Central memory CD4-positive, alpha-beta T cell (primary cell): ENCODE measurements at places on chromosomes 2 and 18.

DNA sequence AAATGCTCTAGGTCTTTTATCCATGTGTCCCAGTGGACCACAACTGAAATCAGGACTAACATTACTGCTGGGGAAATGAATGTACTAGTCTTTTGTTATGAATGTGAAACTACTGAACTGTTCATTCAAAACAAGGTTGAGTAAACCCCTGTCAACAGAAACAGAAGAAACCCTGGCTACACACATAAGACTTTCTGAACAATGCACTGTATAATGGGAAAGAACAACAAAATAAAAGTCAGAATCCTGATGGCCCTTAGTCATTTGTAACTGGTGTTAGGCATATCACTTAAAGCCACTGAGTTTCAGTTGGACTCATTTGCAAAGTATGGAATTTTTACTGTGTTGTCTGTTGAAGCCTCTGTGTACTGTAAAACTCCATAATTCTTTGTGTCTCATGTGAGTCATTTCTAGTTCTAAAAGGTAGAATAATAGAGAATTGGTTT lies 77.0 kb upstream of the UBXN4 start:
- DNase-seq: no peak

DNA sequence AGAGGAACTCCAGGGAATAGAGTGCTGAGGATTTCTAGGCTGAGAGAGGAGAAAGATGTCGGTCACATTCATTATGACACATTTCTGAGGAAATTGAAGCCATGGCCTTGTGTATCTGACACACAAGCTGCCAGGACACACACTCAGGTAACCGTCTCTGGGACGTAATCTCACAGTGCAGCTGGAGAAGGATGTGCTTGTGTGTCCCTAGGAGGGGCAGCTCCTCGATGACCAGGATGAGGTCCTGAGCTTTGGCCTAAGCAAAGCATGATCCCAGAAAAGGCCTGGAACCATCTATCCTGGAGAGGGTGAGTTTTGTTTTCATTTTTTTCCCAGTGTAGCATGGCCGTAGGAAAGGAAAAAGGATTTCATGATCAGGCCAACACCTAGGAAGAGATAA lies 102.2 kb downstream of the CAPN13 start:
- DNase-seq: no peak

DNA sequence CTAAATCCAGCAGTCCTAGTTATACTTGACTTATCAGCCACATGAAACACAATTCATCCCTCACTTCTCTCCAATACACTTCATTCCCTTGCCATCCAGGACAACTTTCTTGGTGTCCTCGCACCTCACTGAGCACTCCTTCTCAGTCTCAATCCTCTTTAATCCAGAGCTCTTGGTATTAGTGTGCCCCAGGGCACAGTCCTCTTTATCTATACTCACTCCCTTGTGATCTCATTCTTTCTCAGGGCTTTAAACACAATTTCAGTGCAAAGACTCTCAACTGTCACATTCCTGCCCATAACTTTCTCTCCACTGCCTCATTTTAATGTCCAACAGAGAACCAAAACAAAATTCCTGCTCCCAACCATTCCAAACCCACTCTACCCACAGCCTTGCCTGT lies 60.8 kb upstream of the SPOPL start:
- DNase-seq: no peak

- DNase-seq: peak; percentile 14
Observed at GRCh38 chr18:59921384-59921891, 21.6 kb downstream of the PMAIP1 start.

- DNase-seq: no peak
Observed at GRCh38 chr18:42330296-42330695, 375.3 kb downstream of the PIK3C3 start.

DNA sequence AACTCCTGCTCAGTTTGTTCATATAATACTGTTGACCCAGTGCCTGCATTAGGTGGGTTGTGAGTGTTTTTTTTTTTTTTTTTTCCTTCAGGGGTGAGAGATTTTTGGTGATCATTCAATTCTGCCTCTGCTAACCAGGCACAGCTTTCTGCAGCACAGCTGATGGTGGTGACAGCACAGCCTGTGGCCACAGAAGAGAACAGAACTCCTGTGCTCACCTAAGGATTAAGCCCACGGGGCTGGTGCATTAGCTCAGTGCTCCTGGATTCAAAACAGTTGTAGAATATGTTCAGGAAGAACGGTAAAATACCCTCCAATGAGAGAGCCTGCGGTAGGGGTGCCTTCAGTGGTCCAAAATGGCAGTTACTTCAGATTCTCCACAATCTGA lies 42.0 kb downstream of the PKP4 start:
- no peak for DNase-seq

GRCh38 chr2:102224824-102225739 lies 38.3 kb downstream of the IL1RL2 start:
- DNase-seq: no peak

DNA sequence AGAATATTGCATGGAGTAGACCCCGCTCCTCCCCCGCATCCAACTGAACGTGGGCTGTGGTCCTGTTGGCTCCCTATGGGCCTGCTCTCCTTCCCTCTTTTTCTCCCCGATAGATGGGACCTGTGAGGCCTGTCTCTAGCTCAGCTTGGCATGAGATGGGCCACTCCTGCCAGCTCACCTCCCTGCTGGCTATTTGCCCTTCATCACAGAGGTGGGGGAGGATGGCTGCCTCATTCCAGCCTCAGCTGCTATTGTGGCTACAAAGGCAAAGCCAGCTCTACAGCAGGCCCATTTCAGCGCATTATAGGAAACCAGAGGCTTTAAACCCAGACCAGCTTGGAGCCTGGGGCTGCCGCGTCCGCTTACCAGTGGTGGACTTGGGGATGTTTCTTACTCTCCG lies 313.9 kb downstream of the GBX2 start:
- DNase-seq: no peak

DNA sequence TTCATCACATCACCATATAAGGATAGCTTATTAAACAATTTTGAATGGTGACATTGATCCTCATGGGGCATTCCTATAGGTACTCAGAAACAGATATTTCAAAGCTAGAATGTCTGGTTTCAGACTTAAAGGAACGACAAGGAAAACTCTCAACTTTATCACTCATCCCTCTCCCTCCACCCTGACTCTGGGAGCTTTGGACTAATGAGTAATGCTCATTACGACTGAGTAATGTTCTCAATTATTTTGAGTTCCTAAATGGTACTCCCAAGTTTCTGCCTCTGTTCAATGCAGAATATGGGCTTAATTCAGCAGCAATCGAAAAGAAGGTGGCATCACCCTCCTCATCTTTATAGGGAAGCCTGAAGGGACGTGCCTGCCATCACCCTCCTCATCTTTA lies 43.4 kb downstream of the RFX8 start:
- no peak for DNase-seq

GRCh38 chr2:135590619-135591260 lies 59.5 kb downstream of the R3HDM1 start:
- no peak for DNase-seq

- DNase-seq: no peak
Observed at GRCh38 chr2:42513252-42513918, 19.6 kb upstream of the KCNG3 start.

- no peak for DNase-seq
Observed at GRCh38 chr18:27713037-27713737, 463.7 kb downstream of the CDH2 start.

DNA sequence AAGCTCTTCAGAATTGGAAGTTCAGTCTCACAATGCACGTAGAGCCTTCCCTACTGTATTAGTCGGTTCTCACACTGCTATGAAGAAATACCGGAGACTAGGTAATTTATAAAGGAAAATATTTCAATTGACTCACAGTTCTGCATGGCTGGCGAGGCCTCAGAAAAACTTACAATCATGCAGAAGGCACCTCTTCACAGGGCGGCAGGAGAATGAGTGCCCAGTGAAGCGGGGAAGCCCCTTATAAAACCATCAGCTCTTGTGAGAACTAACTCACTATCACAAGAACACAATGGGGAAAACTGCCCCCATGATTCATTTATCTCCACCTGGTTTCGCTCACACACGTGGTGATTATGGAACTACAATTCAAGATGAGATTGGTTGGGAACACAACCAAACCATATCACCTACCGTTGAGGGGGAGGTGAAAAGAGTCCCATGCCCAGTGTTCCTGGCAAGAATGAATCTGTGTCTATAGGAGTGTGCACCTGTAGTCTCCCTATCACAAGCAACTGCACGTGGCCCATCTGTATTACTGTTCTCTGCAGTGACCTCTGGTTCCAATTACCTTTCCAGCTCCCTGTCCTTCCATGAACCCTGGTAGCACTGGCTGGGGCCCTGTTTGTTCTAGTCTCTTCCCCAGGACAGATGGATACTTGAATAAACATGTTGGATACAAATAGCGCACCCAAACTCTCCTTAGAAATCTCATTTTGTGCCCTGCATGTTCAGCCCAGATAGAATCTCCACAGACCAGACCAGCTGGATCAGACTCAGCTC lies 44.4 kb upstream of the ATL2 start:
- DNase-seq: no peak

DNA sequence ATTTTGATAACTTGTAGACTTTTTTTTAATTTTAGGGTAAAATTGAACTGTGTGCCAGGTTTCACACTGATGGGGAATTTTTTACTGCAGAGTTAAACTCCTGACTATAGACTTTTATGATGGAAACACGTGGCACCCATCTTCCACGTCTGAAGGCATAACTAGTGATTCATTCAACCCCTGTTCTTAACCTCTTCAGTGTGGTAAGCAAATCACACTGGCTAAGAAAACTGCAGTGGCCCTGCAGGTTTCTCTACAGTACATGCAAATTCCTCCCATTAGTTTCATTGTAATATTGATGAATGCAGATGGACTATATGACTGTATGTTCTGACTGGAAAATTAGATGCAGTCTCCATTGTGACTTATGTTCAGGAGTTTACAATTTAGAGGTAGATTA lies 47.2 kb downstream of the SMAD4 start:
- DNase-seq: no peak

DNA sequence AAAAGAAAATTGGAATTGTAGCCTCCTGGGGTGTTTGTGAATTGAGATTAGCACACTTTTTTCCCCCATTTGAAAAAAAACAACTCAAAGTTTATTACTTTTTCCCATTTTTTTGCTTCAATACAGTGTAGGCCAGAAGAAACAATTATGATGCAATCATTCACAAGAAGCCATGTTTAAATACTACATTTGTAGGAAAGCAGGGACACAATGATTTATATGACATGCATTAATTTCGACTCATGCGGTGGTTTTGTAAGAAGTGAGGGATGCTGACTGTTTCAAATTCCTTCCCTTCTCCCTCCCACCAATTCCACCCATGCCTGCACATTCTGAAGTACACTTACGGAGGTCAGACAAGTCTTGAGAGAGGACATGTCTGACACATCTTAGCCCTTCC lies 774.2 kb upstream of the FSHR start:
- no peak for DNase-seq

DNA sequence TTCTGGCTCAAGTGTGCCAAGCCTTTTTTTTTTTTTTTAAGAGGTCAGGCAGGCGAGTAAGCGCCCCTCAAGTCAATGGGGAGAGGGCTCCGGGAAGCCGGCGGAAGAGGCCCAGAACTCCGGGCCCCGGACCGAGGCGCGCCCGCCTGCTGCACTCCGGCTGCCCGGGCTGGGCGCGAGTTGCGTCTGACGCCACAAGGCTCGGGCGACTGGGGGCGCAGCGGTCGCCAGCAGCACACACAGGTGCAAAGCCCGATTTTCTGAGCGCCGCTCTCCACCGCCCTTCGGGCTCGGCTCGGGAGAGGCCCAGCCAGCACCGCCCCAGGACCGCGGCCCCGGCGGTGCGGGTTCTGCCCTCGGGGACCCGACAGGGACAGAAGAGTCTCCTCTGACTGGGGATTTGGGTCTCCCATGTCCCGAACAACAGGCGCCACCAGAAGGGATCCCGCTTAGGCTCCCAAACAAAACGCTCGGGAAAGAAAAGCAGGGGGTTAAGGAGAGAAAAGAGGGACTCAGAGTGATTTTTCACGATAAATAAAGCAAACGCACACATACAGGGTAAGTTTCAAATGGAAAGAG lies 787 bp downstream of the ERBB4 start:
- DNase-seq: no peak

DNA sequence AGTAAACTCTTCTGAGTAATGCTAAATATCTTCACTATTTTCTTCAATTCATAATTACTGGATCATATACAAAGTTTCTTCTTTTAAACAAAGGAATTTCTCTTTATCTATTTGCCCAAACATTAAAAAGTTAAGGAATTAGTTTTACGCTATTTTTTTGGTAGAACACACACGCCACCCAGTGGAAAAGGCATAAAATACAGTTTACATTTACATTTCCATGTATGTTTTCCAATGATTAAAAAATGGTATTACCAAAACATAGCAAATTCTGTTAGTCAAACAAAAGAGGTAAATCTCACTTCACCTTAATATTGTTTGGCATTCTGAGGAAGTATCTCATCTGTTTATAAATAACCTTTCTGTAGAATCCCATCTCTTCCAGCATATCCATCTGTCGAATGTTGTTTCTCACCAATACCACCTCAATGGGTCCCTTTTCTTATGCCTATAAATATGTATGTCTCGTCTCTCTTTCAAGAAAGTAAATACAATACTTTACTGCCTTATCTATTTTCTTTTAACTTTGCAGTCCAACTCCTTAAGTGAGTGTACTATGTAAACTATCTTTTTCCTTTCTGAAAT lies 7.2 kb downstream of the BOLL start:
- DNase-seq: peak; percentile 17

- no peak for DNase-seq
Observed at GRCh38 chr2:162029287-162029901, 44.6 kb downstream of the DPP4 start.

GRCh38 chr2:128790541-128791001 lies 471.9 kb upstream of the HS6ST1 start:
- no peak for DNase-seq

DNA sequence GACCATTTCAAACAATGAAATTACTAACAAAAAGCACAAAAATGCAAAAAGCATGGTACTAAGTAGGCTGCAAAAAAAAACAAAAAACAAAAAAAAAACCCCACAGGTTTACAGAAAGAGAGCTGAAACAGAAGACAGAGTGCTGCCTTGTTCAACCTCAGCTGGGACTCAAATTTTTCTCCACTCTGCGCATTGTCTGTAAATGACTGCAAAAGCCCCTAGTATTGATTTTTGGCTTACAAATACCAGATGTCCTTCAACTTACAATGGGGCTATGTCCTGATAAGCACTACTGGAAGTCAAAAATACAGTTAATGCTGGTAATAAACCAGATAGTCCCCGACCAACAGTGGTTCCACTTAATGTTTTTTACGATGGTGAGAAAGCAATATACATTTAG lies 42.2 kb downstream of the UBE2E3 start:
- DNase-seq: no peak

- no peak for DNase-seq
Observed at GRCh38 chr2:30780776-30781330, 26.4 kb downstream of the CAPN13 start.

DNA sequence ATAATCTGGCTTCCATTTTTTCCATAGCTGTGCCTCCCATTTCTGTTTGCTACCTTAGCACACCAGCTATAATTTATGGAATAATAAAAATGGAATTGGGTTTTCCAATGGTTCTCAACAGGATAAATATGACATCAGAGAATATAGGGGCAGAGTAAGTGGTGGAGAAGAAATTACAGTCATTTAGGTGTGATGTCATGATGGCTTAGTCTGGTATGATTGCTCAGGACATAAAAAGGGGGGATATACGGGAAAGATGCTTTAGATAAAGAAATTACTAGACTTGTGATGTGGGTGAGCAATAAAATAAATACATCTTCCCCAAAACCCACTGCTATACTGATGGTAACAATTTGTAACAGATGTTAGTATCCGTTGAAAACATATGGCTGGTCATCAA lies 21.6 kb upstream of the KIF5C start:
- no peak for DNase-seq

GRCh38 chr2:231425811-231426703 lies 30.5 kb downstream of the B3GNT7 start:
- DNase-seq: peak; percentile 83
